ENCODE measurements at places on chromosomes 7 and 10.

GRCh38 chr7:122577449-122578003, 121.4 kb downstream of the RNF133 start:
- DNase-seq = no peak
- H3K27ac ChIP-seq = no peak overlapping the region
- H3K27me3 ChIP-seq = no peaks in the 10 kb centered on the region
- H3K36me3 ChIP-seq = peaks cover 7% of the 10 kb centered on the region
- no peak overlapping the region for H3K4me3 ChIP-seq

DNA sequence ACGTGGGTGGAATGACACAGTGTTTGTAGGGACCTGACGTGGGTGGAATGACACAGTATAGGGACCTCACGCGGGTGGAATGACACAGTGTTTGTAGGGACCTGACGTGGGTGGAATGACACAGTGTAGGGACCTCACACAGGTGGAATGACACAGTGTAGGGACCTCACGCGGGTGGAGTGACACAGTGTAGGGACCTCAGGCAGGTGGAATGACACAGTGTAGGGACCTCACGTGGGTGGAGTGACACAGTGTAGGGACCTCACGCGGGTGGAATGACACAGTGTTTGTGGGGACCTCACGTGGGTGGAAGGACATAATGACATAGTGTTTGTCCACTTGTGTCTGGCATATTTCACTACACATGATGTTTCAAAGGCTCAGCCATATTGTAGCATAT, 19.3 kb downstream of the PPP2R2D start:
- no peak for DNase-seq
- peaks cover 6% of the 10 kb centered on the region for H3K36me3 ChIP-seq
- no peak overlapping the region for H3K27ac ChIP-seq
- H3K4me1 ChIP-seq = peaks cover 42% of the 10 kb centered on the region

DNA sequence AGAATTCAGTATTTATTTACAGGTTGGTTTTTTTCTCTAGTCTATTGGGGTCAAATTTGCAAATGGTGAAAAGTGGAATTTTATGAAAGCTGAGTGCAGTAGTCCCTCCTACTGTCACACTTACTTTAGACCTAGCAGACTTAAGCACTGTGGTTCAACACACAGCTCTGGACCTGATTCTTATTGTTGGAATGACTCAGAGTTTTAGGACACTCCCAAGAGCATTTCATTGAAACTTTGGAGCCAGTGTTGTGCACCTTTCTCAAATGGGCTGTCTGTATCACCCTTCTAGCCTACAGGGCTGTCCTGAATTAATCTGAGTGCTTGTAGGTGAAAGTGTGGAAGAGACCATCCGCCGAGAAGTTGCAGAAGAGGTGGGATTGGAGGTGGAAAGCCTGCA, 16.1 kb downstream of the NUDT13 start:
- no peak overlapping the region for H3K4me3 ChIP-seq
- no peak overlapping the region for H3K27ac ChIP-seq
- H3K27me3 ChIP-seq = no peaks in the 10 kb centered on the region
- peaks cover 70% of the 10 kb centered on the region for H3K36me3 ChIP-seq
- DNase-seq = peak; percentile 4
- H3K4me1 ChIP-seq = no peaks in the 10 kb centered on the region

DNA sequence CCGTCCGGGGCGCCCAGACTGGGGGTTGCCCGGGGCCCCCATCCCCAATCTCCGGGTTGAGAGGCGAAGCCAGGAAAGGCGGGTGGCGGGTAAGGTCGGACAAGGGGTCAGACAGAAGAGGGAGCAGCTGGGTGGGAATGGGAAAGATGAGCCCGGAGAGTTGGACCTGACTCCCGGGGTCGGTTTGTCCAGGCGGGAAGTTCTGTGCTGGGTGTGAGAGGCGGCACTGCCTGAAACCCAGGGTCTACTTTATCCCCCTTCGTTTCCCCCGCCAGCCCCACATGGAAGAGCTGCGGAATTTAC, 675 bp downstream of the SLC4A2 start:
- H3K27me3 ChIP-seq = no peaks in the 10 kb centered on the region
- peaks cover 38% of the 10 kb centered on the region for H3K4me1 ChIP-seq
- H3K4me3 ChIP-seq = peak overlapping the region; percentile 97
- H3K36me3 ChIP-seq = peaks cover 26% of the 10 kb centered on the region
- DNase-seq = peak; percentile 39

GRCh38 chr10:125102246-125102645, 58.1 kb downstream of the CTBP2 start:
- peaks cover 70% of the 10 kb centered on the region for H3K36me3 ChIP-seq
- peaks cover 29% of the 10 kb centered on the region for H3K4me1 ChIP-seq
- no peak overlapping the region for H3K4me3 ChIP-seq
- no peak overlapping the region for H3K27ac ChIP-seq
- H3K27me3 ChIP-seq = no peaks in the 10 kb centered on the region

DNA sequence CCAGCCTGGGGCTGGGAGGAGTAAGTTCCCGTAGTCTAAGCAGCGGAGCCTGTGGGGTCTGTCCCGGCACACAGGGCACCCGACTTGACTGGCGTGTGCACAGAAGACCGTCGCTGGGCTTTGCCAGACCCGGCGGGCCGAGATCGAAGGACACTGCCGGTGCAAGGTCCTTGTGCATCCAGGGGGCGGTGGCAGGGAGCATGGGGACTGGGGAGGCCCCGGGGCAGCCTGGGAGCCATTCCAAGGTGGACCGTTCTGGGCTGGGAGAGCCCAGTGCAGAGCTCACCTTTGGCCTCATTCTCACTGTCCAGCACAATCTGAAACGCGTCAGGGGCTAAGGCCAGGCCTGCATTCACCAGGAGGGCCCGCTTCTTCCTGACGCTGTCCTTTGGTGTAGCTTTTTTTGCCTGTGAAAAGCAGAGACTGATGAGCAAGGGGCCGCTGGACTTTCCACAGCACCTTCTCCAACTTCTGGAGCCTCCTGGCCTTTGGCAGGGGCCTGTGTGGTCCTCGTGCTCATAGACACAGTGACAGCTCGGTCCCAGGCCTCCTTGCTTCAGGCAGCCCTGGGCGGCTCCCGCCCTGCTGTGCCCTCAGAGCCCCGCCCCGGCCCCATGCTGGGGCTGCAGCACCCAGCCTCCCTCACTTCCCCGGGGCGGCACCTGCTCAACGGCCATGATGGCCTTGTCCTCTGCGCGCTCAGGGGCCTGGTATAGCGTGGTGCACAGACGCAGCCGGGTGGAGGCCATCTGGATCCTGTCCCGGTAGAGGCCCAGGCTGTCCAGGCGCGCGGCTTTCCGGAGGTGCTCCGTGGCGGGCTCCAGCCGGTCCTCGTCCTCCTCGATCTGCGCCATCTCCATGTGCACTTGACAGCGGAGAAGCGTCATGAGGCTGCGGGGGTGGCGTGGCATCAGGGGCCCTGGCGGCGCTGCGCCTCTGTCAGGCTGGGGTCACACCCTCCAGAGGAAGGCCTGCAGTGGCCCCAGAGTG, 20.3 kb downstream of the CFAP46 start:
- H3K4me1 ChIP-seq = no peaks in the 10 kb centered on the region
- H3K27me3 ChIP-seq = no peaks in the 10 kb centered on the region
- H3K4me3 ChIP-seq = no peak overlapping the region
- DNase-seq = no peak
- H3K36me3 ChIP-seq = no peaks in the 10 kb centered on the region

DNA sequence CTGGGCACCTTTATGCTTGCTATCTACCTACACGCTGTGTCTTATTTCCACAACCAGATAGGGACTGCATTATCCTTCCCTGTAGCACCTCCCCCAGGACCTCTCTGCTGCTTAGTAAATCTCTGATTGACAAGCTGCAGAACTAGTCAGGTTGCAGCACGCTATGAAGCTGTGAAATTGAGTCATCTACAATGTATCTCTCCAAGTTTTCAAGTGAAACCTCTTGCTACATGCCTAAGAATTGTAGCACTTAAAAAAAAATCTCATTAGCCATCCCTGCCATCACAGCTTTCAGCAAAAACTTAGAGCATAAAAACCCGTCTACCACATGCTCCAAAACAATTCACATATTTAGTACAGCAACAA, 69.7 kb upstream of the FGFR2 start:
- DNase-seq = peak; percentile 53
- H3K36me3 ChIP-seq = no peaks in the 10 kb centered on the region
- H3K27me3 ChIP-seq = no peaks in the 10 kb centered on the region
- no peak overlapping the region for H3K4me3 ChIP-seq
- peaks cover 13% of the 10 kb centered on the region for H3K4me1 ChIP-seq

DNA sequence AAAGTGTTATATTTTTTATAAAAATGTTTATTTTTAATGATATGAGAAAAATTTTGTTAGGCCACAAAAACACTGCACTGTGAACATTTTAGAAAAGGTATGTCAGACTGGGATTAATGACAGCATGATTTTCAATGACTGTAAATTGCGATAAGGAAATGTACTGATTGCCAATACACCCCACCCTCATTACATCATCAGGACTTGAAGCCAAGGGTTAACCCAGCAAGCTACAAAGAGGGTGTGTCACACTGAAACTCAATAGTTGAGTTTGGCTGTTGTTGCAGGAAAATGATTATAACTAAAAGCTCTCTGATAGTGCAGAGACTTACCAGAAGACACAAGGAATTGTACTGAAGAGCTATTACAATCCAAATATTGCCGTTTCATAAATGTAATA, 64.8 kb upstream of the CAPZA2 start:
- peaks cover 49% of the 10 kb centered on the region for H3K36me3 ChIP-seq
- no peak for DNase-seq
- H3K27ac ChIP-seq = no peak overlapping the region

DNA sequence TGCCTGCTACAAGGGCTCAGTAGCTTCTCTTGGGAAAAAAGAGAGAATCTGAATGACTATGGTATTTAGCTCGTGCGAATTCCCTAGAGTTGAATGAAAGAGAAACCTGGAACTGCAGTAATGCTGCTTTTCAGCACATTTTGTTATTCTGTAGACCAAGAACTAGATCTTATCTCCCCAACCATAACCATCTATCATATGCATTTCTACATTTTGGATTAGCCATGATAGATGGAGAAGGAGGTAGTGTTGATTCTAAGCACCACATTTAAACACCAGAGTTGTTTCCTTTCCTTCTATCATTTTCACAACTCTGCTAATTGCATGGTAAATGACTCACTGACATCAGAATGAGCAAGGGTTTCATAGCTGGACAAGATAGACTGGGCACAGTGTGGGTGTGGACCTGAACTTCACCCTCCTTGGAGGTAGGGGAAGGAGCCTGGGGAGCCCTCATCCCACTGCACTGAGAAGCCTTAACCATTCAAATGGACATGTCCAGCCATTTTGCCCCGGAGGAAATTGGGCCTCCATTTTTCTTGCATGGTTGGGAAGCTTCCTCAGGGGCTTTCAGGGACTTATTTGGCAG, 55.3 kb upstream of the BMPER start:
- no peak overlapping the region for H3K4me3 ChIP-seq
- H3K27ac ChIP-seq = no peak overlapping the region
- no peaks in the 10 kb centered on the region for H3K36me3 ChIP-seq
- no peaks in the 10 kb centered on the region for H3K27me3 ChIP-seq
- DNase-seq = no peak

GRCh38 chr10:51389415-51390321, 309.7 kb downstream of the CSTF2T start:
- DNase-seq = peak; percentile 64
- no peak overlapping the region for H3K27ac ChIP-seq
- no peaks in the 10 kb centered on the region for H3K36me3 ChIP-seq
- no peaks in the 10 kb centered on the region for H3K27me3 ChIP-seq
- no peak overlapping the region for H3K4me3 ChIP-seq

GRCh38 chr7:101330011-101330484, 8.4 kb upstream of the IFT22 start:
- no peaks in the 10 kb centered on the region for H3K4me1 ChIP-seq
- H3K4me3 ChIP-seq = no peak overlapping the region
- H3K27me3 ChIP-seq = no peaks in the 10 kb centered on the region
- H3K27ac ChIP-seq = no peak overlapping the region

DNA sequence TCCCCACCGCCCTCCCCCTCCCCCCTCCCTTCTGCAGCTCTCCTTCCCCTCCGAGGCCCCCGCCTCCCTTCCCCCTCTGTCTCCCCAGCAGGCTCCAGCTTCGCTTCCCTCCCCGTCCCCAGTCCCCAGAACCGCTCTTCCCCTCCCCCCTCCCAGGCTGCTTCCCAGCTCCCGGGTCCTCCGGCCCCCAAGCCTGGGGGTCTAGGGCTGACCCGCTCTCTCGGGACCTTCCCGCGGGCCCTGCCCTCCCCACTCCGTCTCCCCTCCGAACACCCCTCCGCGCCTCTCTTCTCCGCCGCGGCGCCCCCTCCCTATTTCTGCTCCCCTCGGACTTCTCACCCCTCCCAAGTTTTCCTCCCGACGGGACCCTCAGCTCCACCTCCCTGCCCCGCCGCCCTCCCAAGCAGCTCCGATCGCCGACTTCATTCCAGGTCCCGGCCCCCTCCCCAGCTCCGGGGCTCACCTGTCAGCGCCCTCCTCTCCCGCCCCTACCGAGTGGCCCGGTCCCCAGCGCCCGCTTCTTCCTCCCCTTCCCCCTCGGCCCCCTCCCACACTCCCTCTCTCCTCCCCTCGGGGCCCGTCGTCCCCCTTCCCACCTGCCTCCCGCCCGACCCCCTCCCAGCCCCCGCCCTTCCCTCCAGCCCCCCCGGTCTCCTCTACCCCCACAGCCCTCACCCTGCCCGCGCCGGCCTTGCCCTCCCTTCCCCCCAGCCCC, 990 bp downstream of the ZNF467 start:
- H3K36me3 ChIP-seq = no peaks in the 10 kb centered on the region
- H3K4me1 ChIP-seq = no peaks in the 10 kb centered on the region
- no peak for DNase-seq
- H3K27me3 ChIP-seq = no peaks in the 10 kb centered on the region

GRCh38 chr10:86047588-86047987, 319.0 kb downstream of the GRID1 start:
- no peak overlapping the region for H3K4me3 ChIP-seq
- no peak for DNase-seq
- no peaks in the 10 kb centered on the region for H3K27me3 ChIP-seq
- no peak overlapping the region for H3K27ac ChIP-seq
- H3K4me1 ChIP-seq = no peaks in the 10 kb centered on the region
- no peaks in the 10 kb centered on the region for H3K36me3 ChIP-seq

GRCh38 chr10:22617516-22617915, 96.9 kb downstream of the PIP4K2A start:
- H3K36me3 ChIP-seq = no peaks in the 10 kb centered on the region
- peak overlapping the region; percentile 28 for H3K27ac ChIP-seq
- peaks cover 41% of the 10 kb centered on the region for H3K4me1 ChIP-seq
- DNase-seq = no peak

- no peaks in the 10 kb centered on the region for H3K36me3 ChIP-seq
- H3K27me3 ChIP-seq = no peaks in the 10 kb centered on the region
- no peak for DNase-seq
- peaks cover 14% of the 10 kb centered on the region for H3K4me1 ChIP-seq
- H3K4me3 ChIP-seq = no peak overlapping the region
Observed at GRCh38 chr7:88291398-88292173, 15.1 kb downstream of the STEAP4 start.
